Activated naive CD8-positive, alpha-beta T cell treated with anti-CD3 and anti-CD28 coated beads for 36 hours (primary cell): ENCODE measurements at places on chromosomes 13 and 19. TPM values are rescaled to one million over a fixed set of nuclear protein-coding genes. Genes with fewer than 3 reads are reported as not detected.

PTGIR gene
- total RNA-seq, result 43.9 TPM

KCNN1 gene
- not detected for total RNA-seq

ZNF837 gene
- total RNA-seq, result 2.0 TPM

LMTK3 gene
- total RNA-seq, result 2.2 TPM

PSPN gene
- total RNA-seq, result 0.92 TPM

SUPT20H gene
- total RNA-seq, result 47.3 TPM

CERS4 gene
- total RNA-seq, result 12.8 TPM

TDRD12 gene
- not detected for total RNA-seq

ZNF296 gene
- 6.3 TPM for total RNA-seq

FAM174C gene
- 101 TPM for total RNA-seq

FREM2 gene
- total RNA-seq, result not detected

DNA sequence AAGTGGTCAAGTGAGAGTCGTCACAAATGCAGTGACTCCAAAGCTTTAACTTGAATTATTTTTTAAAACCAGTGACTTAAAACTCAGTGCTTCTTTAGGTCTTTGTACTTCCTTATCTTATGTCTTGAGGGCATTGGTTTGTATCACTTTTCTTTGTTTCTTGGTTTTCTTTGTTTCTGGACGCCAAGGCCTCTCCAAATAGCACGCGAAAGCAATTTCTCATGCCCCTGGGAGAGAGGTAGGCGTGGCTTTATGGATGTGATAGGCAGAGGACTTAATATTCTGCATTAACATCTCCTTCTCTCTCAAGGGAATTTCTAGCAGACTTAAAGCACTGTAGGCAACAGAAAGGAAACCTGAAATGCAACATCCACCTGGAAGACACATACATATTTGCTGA lies 20.6 kb downstream of the UBE2L5 start:
- H3K27me3 ChIP-seq, result peaks cover 14% of the 10 kb centered on the region
- H3K4me3 ChIP-seq, result no peak overlapping the region
- H3K36me3 ChIP-seq, result no peaks in the 10 kb centered on the region
- no peak for DNase-seq
- H3K27ac ChIP-seq, result no peak overlapping the region
- H3K4me1 ChIP-seq, result peaks cover 21% of the 10 kb centered on the region

DNA sequence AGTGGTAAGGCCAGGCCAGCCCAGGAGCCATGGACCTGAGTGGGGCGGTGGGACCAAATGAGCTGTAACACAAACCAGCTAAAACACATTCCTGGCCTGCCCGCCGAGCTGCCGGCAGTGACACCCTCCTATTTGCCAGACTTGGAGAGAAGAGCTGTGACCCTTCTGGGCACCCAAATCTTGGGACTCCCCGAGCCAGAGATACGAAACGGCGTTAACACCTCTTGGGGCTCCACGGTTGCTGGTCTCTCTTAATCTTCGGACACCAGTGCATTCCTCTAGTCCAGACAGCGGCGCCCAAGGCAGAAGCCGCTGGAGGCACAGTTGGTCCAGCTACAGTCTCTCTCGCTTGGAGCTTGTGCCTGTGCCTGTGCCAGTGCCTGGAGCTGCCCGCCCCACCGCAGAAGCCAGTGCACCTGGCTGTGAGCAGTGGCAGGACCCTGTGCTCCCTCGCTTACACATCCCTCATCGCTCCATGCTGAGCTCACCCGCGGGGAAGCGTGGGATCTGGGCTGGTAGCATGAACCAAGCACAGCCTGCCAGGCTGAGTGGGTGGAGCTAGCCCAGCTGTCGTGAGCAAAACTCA lies 147.2 kb upstream of the KLHL1 start:
- no peak overlapping the region for H3K4me3 ChIP-seq
- H3K4me1 ChIP-seq, result no peaks in the 10 kb centered on the region
- DNase-seq, result no peak
- no peaks in the 10 kb centered on the region for H3K27me3 ChIP-seq

DNA sequence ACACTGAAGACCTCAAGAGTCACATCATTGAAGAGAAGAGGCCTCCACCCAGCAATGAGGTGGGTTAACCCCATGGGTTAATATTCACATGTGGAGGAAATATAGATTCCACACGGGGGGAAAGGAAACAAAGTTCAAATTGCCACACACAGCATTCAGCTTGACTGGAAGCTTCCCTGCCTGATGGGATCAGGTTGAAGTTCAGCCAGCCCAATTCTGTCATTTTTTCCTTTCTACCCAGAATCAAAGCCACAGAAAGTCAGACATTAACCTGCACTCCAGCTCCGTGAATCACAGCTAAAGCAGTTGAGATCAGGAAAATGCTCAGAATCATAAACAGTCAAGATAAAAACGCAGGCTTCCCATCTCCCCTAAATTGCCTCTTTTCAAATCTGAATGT lies 208.7 kb upstream of the OBI1 start:
- peaks cover 9% of the 10 kb centered on the region for H3K27me3 ChIP-seq
- no peak for DNase-seq
- H3K4me1 ChIP-seq, result no peaks in the 10 kb centered on the region
- no peak overlapping the region for H3K27ac ChIP-seq

DNA sequence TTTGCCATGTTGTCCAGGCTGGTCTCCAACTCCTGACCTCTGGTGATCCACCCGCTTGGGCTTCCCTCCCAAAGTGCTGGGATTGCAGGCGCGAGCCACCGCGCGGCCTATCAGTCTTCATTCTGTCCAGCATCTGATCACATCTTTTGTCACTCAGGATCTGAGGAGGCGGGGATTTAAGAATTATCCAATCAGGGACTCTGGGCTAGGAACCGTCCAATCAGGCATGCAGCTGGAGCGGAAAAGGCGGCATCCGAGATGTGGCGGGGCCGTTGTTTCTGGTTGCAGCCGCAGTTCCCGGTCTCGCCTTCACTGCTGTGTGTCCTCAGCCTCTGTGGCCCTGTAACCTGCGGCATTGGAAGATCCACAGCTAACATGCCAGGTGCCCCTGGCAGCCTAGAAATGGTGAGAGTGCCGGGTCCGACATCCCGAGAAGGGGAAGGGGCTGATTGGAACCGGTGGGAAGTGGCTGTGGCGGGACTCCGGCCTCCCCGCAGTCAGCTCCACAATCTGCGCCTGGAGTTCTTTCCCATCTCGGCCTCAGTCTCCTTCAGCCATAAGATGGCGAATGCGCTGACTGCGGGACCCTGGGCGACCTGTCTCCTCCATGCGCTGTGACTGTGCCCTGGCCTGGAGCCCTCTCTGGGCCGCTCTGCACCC lies at the start of gene ZNF729:
TSS of gene ZNF729 (plus strand) at position 291 of the 660 bp plus-strand sequence. CDS start at position 376, 85 bp downstream.
- H3K27me3 ChIP-seq, result peaks cover 30% of the 10 kb centered on the region
- peaks cover 3% of the 10 kb centered on the region for H3K36me3 ChIP-seq
- no peak within 1 kb of the TSS for H3K4me3 ChIP-seq
- no peak within 1 kb of the TSS for H3K27ac ChIP-seq

DNA sequence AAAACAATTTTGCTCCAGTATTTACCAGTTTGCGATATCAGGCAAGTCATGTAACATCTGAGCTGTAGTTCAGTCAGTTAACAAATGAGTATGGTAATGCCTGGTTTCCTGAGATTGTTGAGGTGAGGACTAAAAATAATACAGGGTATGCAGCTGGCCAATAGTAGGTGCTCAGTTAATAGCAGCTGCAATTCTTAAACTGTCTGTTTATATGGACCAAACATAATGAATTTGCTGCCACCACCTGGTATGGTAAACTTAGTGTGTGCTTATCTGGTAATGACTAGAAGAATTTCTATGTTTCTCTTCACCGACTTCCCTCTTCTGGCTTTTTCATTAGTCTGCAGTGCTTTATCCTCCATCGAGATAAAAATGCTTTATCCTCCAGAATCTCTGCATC lies 9.1 kb downstream of the ZMYM2 start:
- H3K36me3 ChIP-seq, result peaks cover 27% of the 10 kb centered on the region
- no peak for DNase-seq
- no peaks in the 10 kb centered on the region for H3K27me3 ChIP-seq
- H3K4me1 ChIP-seq, result peaks cover 30% of the 10 kb centered on the region

DNA sequence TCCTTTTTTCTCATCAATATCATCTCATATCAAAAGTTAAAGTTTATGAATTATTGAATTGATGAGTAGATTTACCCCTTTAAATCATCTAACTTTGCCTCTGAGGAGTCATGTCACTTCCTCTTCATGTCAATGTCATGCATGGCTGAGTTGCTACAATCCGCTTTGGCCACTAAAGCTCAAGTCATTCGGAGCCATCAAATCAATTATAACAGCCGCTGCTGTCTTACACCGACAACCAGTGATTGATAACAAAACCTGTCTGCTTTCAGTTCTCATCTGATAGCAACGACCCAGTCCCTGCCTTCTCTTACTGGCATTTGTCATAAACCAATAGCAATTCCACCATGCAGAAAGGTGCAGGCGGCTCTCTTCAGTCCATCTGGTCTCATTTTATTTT lies 429.3 kb downstream of the DIAPH3 start:
- H3K27ac ChIP-seq, result no peak overlapping the region
- no peak for DNase-seq
- H3K36me3 ChIP-seq, result no peaks in the 10 kb centered on the region
- H3K4me1 ChIP-seq, result no peaks in the 10 kb centered on the region

- no peak overlapping the region for H3K4me3 ChIP-seq
- H3K4me1 ChIP-seq, result peaks cover 4% of the 10 kb centered on the region
- DNase-seq, result no peak
- H3K27me3 ChIP-seq, result peaks cover 31% of the 10 kb centered on the region
- H3K36me3 ChIP-seq, result no peaks in the 10 kb centered on the region
These were observed 58.2 kb upstream of the XPO4 start for GRCh38 chr13:20960663-20961309.

DNA sequence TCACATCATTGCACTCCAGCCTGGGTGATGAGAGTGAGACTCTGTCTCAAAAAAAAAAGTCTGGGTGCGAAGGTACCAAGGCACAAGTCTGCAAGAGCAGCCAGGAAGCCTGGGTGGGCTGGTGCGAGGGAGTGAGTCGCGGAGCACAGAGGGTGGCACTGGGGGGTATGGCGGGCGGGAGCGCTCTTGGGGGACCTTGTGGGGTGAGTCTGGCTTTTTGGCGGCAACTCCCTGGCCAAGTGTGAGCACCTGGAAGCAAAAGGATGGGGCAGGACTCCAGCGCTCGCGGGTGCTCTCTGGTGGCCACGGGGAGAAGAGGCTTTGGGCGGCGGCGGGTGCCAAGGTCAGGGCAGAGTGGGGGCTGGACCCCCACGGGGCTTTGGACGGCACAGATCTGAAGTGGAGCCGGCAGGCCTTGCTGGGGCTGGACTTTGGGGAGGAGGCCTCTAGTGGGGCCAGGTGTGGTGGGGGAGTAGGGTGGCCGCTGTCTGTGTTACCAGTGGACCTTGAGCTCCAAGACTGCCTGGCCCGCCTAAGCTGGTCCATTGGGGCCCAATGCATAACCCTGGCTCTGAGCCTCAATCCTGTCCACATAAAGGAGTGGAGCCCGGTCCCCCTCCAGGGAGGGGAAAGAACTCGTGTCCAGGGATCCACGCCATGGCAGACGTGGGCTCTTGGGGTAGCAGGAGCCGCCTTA lies 1.6 kb downstream of the P2RY11 start:
- H3K4me1 ChIP-seq, result peaks cover 49% of the 10 kb centered on the region
- H3K27me3 ChIP-seq, result no peaks in the 10 kb centered on the region
- H3K27ac ChIP-seq, result peak overlapping the region; percentile 93
- H3K4me3 ChIP-seq, result peak overlapping the region; percentile 57
- DNase-seq, result peak; percentile 78

GRCh38 chr13:111490611-111491010 lies 170.2 kb downstream of the TEX29 start:
- H3K36me3 ChIP-seq, result no peaks in the 10 kb centered on the region
- DNase-seq, result no peak
- H3K27me3 ChIP-seq, result no peaks in the 10 kb centered on the region
- H3K4me3 ChIP-seq, result no peak overlapping the region
- no peak overlapping the region for H3K27ac ChIP-seq

DNA sequence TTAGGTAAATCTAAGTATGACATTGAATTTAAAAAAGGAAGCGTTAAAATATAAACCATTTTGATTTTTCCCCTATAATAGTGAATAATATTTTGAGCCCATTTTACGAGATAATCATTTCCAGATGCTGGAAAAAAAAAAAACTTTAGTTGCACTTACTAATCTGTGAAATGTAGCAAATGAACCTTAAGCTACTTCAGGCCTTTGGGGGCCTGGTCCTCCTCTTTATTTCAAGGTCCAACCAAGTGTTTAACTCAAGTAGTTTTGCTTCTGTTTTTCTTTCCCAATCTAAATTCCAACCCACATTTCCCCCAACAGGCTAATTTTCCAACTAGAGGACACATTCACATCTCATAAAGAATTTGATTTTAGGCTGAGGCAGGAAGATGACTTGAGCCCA lies 101.2 kb downstream of the TNFRSF19 start:
- H3K4me3 ChIP-seq, result no peak overlapping the region
- H3K36me3 ChIP-seq, result no peaks in the 10 kb centered on the region
- peaks cover 3% of the 10 kb centered on the region for H3K27me3 ChIP-seq
- H3K27ac ChIP-seq, result no peak overlapping the region
- no peak for DNase-seq

GRCh38 chr13:66266761-66267160 lies 963.4 kb downstream of the PCDH9 start:
- H3K27me3 ChIP-seq, result no peaks in the 10 kb centered on the region
- DNase-seq, result no peak
- H3K4me1 ChIP-seq, result no peaks in the 10 kb centered on the region
- H3K4me3 ChIP-seq, result no peak overlapping the region
- no peaks in the 10 kb centered on the region for H3K36me3 ChIP-seq

DNA sequence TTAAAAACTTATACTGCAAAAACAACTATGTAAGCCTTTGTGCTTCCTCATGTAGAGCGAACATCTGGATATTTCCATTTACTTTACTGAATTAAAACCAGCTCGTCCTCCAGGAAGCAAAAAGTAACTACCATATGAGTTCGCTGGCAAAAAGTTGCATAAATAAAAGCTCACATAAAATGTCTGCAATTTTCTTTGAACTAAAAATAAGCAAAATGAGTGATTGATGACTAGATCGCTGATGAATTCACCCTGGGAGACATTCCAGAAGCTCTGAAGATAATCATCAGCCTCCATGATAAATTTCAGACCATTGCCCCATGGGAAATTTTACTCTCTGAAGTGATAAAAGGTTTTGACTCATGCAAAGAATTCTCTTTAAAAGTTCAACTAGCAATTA lies 67.3 kb upstream of the SACS start:
- H3K4me3 ChIP-seq, result no peak overlapping the region
- H3K27me3 ChIP-seq, result peaks cover 10% of the 10 kb centered on the region
- no peak overlapping the region for H3K27ac ChIP-seq
- DNase-seq, result no peak

- no peak overlapping the region for H3K4me3 ChIP-seq
- no peak for DNase-seq
- peaks cover 4% of the 10 kb centered on the region for H3K27me3 ChIP-seq
- peaks cover 5% of the 10 kb centered on the region for H3K4me1 ChIP-seq
- no peaks in the 10 kb centered on the region for H3K36me3 ChIP-seq
- H3K27ac ChIP-seq, result no peak overlapping the region
These were observed 27.6 kb downstream of the TMPRSS9 start for GRCh38 chr19:2387367-2388288.
